ENCODE measurements at places on chromosomes 11 and 22.

GRCh38 chr22:22817468-22818201 is 70.0 kb upstream of the IGLL5 start:
- DNase-seq = no peak

DNA sequence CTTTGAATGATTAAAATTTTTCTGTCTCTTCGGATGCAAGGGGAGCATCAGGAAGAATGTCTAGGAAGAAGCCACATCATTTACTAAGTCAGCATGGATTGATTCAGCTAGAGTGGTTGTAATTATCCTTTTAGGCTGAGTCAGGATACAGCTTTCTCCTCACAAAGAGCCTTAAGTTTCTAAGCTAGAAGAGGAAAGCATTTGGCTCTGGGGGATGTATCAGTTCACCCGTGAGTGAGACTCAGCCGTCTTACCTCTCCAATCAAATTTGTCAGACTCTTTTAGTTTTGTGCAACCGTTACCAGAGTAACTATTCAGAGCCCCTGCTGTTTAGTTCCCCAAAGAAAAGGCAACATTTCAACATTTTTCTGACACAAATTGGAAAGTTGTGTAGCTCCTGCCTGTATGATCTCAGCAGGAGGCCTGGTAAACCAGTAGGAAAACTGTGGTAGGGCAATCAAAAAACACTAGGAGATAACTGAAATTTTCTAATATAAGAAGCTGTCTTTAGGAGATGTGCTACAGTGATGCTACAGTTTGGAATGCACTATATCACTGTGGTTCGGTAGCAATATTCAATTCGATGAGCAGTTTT is 432.4 kb upstream of the LUZP2 start:
- DNase-seq = no peak

- DNase-seq = peak; percentile 65
Observed at GRCh38 chr11:6737872-6738466, 33.8 kb downstream of the OR2AG2 start.

- DNase-seq = no peak
Observed at GRCh38 chr11:46404476-46405017, 13.0 kb upstream of the CHRM4 start.

DNA sequence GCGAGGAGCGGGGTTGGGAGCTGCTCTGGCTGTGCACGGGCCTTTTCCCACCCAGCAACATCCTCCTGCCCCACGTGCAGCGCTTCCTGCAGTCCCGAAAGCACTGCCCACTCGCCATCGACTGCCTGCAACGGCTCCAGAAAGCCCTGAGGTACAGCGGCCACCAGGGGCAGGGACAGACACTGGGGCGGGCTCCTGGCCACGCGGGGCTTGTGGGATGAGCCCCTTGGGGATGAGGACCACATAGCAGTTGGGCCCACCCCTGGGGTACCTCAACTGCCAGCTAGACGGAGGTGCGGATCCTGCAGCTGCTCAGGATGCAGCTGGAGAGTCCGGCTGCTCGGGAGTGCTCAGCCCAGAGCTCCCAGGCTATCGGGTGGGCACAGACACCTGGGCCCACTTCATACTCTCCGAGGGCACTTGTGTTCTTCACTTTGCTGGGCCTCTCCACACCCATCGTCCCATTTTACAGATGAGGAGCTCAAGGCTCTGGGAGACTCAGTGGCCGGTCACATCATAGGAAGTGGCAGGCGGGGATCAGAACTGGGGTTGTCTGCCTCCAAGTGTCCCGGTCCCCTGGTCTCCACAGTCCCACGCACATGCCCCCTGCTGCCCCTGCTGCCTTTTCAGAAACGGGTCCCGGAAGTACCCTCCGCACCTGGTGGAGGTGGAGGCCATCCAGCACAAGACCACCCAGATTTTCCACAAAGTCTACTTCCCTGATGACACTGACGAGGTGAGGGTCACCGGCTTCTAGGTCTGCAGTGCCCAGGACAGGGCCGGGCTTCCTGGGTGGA is 77.6 kb downstream of the MYO7A start:
- DNase-seq = no peak

Data from activated T-cell treated with anti-CD3 and anti-CD28 coated beads, Interleukin-2, amount 50 U/mL, for 48 hours (primary cell).